ENCODE measurements at places on chromosomes 7 and 10.
A peak's percentile ranks its signal among the peaks of the same experiment; 100 is the strongest.

- no peak for DNase-seq
Measured at GRCh38 chr7:155803418-155804376, 8.6 kb downstream of the SHH start.

- no peak for DNase-seq
Measured at GRCh38 chr7:105438847-105439173, 50.1 kb upstream of the SRPK2 start.

GRCh38 chr7:71472962-71473361, 341.0 kb downstream of the GALNT17 start:
- no peak for DNase-seq

- DNase-seq: no peak
Measured at GRCh38 chr10:47404446-47404845, 20.4 kb upstream of the ZNF488 start.

- DNase-seq: no peak
Measured at GRCh38 chr7:94295850-94296249, 98.8 kb upstream of the COL1A2 start.

GRCh38 chr7:55028011-55028410, 9.2 kb downstream of the EGFR start:
- DNase-seq: no peak

- no peak for DNase-seq
Measured at GRCh38 chr7:69208848-69209247, 389.4 kb upstream of the AUTS2 start.

DNA sequence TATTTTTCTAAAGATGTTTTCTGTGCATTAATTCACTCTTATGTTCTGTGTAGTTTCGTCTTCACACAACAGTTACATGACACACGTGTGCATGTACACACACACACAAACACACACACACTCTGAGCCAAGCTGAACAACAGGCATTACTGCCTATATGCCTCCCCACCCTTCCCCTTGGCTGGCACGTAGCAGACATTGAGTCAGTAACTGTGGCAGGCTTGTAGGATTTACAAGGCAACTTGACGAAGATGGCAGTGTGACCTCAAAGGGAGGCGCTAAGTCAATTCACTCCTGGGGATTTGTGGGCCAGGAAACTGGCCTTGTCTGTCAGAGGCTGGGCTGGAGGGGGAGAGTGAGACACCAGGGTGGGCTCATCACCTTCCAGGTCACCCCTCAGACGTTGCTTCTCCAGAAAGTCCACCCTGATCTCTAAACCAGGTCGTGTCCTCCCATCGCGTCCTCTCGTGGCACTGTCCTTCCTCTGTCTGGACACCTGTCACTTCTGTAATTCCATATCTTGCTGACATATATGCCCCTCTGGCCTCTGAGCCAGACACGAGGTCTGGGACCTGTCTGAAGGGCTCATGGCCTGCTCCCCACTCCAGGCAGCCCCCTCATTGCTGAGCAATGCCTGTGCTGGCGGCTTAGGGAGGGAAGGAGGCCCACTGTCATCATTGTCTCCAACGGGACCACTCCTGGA, 41.1 kb upstream of the INPP5A start:
- DNase-seq: no peak

DNA sequence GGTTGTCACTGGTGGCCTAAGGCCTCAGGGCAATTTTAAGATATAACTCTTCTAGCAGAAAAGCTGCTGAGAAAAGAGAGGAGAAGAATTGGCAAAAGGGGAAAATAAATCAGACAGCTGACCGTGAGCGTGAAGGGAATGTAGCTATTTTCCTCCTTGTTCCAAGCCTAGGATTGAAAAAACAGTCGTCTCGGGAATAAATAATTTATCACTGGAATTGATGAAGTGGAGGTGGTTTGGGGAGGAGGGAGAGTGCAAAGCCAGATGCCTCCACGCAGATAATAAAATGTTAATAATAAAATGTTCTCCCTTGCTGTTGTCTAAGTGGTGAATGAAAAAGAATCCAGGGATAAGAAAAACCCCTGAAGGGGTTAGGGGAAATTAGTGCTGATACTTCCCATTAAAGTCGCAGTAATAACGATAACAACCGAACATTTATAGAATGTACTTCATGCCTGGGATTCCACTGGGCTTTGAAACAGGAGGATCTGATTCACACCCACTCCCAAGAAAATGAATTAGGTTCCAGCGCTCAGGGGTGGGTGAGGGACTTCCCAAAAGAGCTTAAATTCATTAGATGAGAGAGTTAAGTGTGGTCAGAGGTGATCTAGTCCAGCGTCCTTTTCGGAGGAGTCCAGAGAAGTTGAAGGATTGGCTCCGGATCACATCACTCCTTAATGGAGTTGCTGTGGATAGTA, 27.3 kb downstream of the BAMBI start:
- DNase-seq: no peak

DNA sequence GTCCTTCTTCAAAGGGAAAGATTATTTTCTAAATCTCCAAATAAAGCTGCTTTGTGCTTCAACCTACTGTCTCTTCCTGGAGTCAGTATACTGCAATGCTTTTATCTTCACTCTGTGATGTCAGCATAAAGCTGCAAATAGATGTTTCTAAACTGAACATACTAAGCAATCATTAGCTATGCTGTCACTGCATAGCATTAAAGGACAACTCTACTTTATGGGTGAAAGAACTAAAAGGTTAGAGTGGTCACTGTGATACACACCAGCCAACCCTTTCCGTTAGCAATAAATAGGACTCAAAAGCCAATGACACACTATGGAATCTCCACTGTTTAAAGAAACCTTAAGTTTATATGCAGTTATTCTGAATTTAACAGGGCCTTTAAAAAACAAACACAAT, 1.8 kb downstream of the CCDC186 start:
- DNase-seq: no peak

DNA sequence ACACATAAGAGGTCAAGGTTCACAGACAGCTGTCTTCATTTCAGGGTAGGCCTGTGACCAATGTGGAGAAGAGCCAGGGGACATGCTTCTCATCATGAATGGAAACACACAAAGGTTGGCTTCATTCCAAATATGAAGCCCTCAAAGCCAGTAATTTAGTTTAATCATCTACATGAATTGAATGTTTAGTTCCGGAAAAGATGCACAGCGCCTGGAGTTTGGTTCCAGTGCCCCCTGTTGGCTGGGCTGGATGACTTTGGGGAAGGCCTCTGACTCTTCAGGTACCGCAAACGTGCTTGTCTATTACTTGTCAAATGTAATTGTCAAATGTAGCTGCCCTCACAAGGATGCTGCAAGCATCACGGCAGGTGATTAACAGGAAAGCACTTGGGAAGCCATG, 130.7 kb downstream of the ADRA2A start:
- DNase-seq: no peak

GRCh38 chr7:43289826-43290225, 177.4 kb downstream of the HECW1 start:
- DNase-seq: no peak

DNA sequence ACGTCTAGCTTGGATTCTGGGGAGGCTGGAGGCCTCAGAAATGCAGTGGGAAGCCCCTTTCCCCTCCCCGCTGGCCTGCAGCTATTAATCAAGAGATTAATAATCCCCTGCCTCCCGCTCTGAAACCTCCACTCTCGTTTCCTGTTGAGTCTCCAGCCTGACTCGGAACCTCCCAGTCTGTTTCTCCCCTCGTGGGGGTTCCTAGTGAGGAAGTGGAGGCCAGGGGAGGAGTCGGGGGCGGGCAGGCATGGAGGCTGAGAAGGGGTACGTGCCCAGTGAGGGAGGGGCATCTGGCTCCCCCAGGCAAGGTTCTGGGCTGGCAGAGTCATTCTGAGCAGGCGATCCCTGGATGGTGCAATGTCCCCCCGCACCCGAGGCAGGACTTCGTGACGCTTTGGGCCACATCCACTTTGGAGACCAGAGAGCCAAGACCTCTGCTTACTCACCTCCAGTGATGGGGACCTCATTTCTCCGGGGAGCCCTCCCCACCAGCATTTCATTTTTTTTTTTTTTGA, 73.6 kb downstream of the COL26A1 start:
- no peak for DNase-seq

- DNase-seq: no peak
Measured at GRCh38 chr7:107032050-107032449, 12.5 kb upstream of the PRKAR2B start.

GRCh38 chr10:43973801-43974200, 325.1 kb upstream of the ZNF32 start:
- no peak for DNase-seq

GRCh38 chr10:106511917-106512316, 652.6 kb downstream of the SORCS1 start:
- no peak for DNase-seq

- DNase-seq: peak; percentile 60
Measured at GRCh38 chr10:114174695-114175188, 739 bp upstream of the CCDC186 start.

GRCh38 chr10:77201135-77202106, 436.2 kb downstream of the KCNMA1 start:
- no peak for DNase-seq

DNA sequence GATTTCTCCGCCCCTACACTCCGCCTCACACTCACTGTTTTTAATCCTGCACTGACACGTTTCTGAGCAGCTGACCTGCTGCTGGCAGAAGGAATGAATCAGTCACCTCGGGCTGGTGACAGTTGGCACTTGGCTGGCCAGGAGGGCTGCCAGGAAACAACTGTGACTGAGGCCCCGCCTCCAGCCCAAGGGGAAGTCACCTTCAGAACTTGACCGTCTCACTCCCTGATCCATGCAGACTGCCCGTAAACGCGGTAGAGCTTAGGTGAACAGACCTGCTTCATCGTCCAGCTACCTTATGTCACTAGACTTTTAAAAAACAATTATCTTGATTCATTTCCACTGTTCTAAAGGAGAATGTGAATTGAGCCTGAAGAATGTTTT, 107.5 kb downstream of the DOCK1 start:
- DNase-seq: peak; percentile 79
